ENCODE measurements at places on chromosomes 11 and 22.

DNA sequence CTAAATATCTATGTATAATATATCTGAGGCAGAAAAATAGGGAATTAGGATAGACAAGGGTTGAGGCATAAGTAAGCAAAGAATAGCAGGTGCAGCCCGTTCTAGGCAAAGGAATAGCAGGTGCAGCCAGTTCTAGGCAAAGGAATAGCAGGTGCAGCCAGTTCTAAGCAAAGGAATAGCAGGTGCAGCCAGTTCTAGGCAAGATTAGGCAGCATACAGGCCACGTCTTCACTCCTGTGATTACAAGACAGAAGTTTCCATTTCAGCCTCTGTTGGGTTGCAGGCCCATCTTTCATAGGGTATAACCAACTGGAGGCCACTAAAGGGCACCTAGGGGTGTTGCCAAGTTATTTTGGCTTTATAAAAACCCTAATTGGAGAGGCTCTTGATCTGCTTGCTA is 28.8 kb upstream of the CHORDC1 start:
- DNase-seq: no peak

GRCh38 chr11:62719302-62719978 is 7.8 kb downstream of the HNRNPUL2 start:
- DNase-seq: no peak

- no peak for DNase-seq
Measured at GRCh38 chr22:30210235-30210909, 36.2 kb downstream of the LIF start.

DNA sequence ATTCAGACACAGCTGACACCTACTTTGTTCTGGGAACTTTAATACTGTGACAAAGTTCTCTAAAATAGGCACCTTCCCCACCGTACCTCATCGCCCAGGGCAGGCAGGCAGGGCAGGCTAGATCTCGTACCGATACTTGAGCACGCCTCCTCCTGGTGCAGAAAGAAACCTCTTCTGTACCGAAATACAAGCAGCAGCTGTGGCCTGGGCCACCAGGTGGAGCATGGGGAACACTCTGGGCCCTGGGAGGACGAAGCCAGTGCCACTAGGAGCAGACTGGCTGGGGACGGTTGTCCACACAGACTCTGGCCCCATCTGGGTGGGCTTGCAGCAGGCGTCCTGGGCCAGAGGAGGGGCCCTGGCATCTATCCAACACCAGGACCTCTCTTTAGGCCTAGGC is 12.8 kb downstream of the PMM1 start:
- DNase-seq: no peak

GRCh38 chr11:1573077-1573902 is 1.2 kb upstream of the DUSP8 start:
- DNase-seq: no peak

GRCh38 chr11:65415499-65416340 is 6.9 kb upstream of the NEAT1 start:
- DNase-seq: no peak

DNA sequence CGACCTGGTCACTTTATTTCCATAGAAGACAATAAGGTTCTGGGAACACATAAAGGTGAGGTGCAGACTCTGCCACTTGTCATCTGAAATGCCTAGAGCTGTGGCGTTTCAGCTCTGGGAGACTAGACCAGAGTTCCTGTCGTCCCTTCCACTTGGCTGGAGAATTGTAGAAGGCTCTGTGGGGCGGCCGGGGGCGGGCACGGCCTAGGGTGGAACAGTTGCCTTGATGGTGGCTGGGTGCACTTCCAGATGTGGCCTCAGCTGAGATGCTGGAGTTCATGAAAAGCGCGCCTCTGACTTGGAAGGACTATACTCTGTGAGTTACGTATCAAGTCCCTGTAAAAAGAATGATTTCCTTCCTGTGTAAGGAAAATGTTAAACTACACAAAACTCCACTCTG is 16.8 kb downstream of the TRMU start:
- no peak for DNase-seq

DNA sequence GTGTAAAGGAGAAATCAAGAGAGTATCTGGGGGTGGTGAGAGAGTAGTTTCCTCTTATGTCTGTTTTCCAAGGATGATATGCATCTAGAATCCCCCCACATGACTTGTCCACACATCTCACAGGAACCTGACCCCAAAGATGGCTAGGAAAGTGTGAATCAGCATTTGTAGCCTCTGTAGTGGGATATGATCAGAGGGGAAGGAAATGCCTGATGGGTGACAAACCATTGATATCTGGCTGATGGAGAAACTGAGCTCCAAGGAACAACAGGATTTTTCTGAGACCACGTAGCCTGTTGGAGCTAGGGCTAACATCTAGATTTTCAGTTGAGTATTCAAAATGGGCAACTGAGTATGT is 369.4 kb downstream of the DDX10 start:
- DNase-seq: no peak

GRCh38 chr11:35424157-35424940 is 5.0 kb upstream of the SLC1A2 start:
- DNase-seq: no peak

DNA sequence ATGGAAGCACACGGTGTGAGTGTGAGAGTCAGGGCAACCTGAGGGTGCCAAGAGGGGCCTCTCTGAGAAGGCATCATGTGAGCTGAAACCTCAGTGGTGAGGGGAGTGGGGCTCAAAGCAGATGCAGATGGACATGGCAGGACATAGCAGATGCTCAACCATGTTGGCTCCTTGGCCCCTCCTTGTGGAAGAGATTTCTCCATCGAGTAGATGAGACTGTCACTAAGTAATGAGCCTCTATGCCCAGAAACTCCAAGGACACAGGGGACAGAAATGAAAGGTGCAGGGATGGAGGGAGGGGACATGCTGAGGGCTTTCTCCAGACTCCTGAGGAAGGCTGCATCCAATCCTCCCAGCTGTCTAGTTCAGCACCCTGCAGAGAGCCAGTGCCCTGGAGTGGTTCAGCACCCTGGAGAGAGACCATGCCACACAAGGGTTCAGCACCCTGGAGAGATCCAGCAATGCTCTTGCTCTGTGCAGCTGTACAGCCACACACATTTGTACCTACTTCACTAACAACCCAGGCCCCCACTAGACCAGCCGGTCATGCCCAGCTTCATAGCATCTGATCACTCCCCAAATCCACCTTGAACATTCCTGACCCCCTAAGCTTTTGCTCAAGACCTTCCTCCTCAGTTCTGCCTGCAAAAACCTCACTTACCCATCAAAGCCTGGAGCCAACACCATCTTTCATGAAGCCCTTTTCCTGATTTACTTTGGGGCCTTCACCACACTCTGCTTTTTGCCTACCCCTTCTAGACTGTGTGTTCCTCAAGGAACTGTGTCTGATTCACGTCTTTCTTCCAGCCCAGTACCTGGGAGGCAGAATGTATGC is 252.0 kb downstream of the CTTN start:
- DNase-seq: no peak

GRCh38 chr11:81644239-81644840 is 1089.3 kb downstream of the FAM181B start:
- DNase-seq: no peak

GRCh38 chr11:77823775-77824174 is 2.8 kb downstream of the AAMDC start:
- no peak for DNase-seq

DNA sequence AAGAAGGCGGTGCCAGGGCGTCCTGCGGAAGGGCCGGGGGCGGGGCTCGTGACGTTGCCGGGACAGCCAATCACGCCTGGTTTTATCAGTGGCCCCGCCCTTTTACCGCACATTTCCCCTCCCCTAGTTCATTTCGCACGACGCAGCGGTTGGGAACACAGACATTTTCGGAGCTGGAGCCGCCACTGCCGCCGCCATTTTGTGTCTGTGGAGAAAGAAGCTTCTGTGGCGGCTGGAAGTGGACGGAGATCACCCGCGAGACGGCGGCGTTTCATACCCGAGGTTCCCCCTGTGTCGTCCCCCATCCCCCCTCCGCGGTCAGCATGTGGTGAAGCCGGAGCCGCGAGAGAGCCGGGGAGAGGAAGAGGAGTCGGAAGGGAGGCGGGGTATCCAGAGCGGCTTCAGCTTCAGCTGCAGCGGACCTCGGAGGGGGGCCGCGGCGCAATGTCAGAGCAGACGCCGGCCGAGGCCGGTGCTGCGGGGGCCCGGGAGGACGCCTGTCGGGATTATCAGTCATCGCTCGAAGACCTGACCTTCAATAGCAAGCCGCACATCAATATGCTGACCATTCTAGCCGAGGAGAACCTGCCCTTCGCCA is at the start of gene PCF11:
PCF11 (plus strand) TSS at position 136 of the 598 bp plus-strand sequence; CDS start at position 445, 309 bp downstream.
- no peak for DNase-seq

- DNase-seq: no peak
Measured at GRCh38 chr11:60193687-60194433, 11.0 kb upstream of the MS4A6A start.

DNA sequence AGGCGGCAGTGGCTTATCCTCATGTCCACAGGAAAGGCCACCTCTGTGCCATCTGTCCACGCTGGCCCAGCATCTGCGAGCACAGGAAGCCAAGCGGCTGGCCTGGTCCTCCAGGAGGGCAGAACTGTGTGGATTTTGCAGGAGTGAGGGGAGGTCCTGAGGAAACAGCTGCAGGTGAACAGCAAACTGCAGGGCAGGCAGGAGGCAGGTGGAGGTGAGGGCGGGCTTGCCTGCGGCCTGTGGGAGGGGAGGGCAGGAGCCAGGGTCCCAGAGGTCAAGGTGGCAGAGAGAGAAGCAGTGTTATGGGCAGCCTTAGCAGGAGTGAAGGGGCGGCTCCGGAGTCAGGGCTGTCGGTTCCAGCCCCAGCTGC is 369.7 kb downstream of the SHANK2 start:
- DNase-seq: no peak

DNA sequence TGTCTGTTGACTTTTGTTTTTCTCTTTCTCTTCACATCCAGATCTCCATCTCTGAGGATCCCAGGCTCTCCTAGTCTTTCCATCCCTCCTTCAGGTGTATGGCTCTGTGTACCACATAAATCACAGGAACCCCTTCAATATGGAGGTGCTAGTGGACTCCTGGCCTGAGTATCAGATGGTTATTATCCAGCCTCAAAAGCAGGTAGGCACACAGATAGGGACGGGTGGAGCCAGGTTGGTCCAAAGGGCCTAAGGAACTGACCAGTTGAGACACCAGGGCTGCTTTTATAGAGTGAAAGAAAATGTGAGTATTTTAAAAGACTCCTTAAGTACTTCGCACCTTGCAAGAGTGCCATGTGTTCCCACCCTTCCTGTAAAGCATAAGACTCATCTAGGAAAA is 39.9 kb downstream of the GLYATL1 start:
- DNase-seq: no peak
